Astrocyte of the hippocampus (primary cell): ENCODE measurements at places on chromosomes 12 and 14.

- peak; percentile 44 for DNase-seq
Measured at GRCh38 chr14:20427231-20428009, 8.5 kb downstream of the KLHL33 start.

- peak; percentile 7 for DNase-seq
Measured at GRCh38 chr14:60655119-60655897, 6.0 kb upstream of the SIX1 start.

DNA sequence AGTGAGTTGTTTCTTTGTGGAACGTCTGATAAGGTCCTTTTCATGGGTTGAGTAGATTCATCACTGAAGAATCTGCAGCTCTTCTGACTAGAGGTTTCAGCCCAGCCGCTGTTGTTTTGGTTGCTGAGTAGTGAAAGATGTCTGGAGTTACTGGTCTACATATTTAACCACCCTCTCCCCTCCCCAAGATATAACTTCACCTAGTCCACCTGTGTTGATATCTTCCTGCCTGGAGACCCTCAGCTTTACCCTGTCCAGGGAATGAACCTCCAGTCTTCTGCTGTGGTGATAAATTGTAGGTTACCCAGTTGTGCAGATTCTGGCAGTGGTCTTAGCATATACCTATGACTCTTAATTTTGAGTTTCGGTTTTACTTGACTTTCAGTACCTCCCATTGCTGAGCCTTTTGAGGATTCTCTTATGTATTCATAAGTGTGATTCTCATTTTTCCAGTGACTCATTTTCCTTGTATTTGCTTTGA lies 62.9 kb downstream of the CCDC91 start:
- DNase-seq = peak; percentile 75

DNA sequence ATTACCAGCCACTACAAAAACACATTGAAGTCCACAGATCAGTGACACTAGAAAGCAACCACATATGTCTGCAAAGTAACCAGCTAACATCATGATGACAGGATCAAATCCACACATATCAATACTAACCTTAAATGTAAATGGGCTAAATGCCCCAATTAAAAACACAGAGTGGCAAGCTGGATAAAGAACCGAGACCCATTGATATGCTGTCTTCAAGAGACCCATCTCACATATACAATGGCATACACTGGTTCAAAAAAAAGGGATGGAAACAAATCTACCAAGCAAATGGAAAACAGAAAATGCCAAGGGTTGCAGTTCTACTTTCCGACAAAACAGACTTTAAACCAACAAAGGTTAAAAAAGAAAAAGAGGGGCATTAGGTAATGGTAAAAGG lies 307.7 kb downstream of the GPHN start:
- DNase-seq = no peak
